ENCODE measurements at places on chromosomes 12 and 14. TPM values are rescaled to one million over a fixed set of nuclear protein-coding genes. Genes with fewer than 3 reads are reported as not detected.

DNA sequence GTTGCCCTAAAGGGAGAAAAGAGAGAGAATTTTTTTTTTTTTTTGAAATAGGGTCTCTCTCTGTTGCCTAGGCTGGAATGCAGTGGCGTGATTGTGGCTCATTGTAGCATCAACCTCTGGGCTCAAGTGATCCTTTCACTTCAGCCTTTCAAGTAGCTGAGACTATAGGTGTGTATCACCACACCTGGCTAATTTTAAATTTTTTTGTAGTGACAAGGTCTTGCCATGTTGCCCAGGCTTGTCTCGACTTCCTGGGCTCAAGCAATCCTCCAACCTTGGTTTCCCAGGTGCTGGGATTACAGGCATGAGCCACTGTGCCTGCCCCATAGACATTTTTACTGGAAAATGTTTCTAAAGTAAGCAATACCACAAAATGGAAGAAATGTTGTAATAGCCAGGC lies 36.8 kb downstream of the YARS2 start:
- DNase-seq = no peak

GRCh38 chr14:78075555-78076277 lies 94.5 kb upstream of the NRXN3 start:
- DNase-seq = no peak

- no peak for DNase-seq
These were observed 139.8 kb downstream of the TSPAN9 start for GRCh38 chr12:3216726-3217682.

GRCh38 chr12:66438601-66439000 lies 136.3 kb downstream of the HELB start:
- DNase-seq = no peak

GRCh38 chr12:7145671-7146070 lies 15.5 kb downstream of the CLSTN3 start:
- no peak for DNase-seq

DNA sequence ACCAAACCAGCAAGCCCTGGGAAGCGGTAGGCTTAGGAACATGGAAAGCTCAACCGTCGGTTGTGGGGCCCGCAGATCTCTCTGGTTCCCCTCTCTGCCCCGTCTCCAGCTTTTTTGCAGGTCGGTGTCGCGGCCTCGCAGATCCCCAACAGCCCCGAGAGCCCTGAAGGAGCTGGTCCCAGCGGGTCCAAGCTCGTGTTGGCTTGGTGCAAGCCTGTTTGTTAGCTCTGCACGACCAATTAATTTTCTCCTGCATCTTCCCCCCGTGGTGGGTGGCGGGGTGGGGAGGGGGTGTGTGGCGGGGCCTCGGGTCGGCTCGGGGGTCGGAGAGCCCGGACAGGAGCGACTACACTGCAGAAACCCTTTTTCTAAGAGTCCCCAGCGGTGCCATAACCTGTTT lies 449 bp upstream of the SLC24A4 start:
- no peak for DNase-seq

Gene PPP2R5E
- 22.6 TPM for total RNA-seq

DNA sequence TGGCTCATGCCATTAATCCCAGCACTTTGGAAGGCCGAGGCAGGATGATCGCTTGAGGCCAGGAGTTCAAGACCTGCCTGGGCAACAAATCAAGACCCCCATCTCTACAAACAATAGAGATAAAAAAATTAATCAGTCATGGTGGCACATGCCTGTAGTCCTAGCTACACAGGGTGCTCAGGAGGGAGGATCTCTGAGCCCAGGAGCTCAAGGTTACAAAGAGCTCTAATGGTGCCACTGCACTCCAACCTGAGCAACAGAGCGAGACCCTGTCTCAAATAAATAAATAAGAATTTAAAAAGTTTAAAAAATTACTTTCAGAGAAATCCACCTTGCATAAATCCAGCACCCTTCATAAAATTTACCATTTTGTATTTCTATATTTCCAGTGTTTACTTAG lies 2.2 kb downstream of the KLRF1 start:
- no peak for DNase-seq

DNA sequence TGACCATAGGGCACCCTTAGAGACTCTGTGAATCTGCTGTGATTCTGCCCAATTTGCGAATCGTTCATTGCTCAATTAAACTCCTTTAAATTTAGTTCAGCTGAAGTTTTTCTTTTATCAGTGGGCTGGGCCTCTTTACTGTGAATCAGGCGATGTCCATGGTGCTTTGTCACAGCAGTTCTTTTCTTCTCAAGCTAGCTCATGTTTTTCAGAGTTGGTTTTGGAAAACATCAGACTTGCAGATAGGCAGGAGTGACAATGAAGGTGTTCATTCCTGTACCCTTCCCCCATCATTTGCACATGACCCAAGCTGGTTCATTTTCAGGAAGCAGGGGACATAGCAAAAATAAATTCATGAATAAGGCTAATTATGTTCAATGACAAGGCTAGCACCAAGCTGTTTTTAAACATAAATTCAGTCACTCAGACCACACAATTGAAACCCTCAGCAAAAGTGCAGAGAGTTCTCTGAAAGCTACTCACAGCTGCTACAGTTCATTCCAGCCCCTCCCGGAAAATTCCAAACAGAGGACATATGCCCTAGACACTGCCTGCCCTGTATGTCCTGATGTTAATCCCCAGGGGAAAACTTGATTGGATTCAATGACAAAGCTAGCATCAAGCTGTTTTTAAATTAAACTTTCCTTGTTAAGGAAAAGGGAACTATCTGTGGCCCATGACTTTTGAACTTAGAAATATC lies 383.3 kb downstream of the C12orf75 start:
- DNase-seq = no peak

Gene KRT86
- total RNA-seq = not detected

Gene PDZRN4
- 24.8 TPM for total RNA-seq

DNA sequence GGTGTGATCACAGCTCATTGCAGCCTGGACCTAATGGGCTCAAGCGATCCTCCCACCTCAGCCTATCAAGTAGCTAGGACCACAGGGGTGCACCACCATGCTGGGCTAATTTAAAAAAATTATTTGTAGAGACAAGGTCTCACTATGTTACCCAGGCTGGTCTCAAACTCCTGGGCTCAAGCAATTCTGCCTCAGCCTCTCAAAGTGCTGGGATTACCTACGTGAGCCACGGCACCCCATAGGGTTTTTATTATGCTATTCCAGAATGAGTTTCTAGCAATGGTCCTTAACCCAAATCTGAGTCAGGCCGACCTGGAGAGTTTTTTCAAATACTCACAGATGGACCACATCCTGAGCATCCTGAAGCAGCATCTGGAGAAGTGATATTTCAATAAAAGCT lies 159.8 kb downstream of the CPNE8 start:
- DNase-seq = no peak

- no peak for DNase-seq
These were observed 36.7 kb upstream of the NKX2-8 start for GRCh38 chr14:36619131-36619530.

GRCh38 chr14:49858383-49858782 lies 5.8 kb upstream of the NEMF start:
- no peak for DNase-seq

DNA sequence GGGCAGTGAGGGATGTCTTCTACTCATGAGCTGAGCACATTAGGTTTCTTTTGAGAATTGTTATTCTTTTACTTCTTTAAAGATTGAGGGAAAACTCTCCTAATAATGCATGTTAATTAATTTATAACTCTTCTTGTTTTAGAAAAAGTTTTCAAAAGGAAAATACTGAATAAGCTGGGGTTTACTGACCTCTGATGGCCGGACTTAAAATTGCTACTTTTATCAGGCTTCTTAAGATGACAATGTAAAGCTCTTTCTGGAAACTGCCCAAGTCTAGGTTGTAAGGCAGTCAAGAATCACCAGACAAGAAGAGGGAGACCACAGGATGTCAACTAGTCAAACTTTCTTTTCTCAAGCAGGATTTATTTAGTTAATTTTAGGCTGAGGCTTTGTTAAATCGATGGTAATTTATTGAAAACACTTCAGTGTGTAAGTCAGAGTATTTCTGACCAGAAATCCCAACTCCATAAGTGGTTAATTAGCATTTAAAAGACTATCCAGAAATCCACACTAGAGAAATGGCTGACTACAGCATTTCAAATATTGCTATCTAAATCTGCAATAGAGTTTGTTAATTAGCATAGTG lies 82.1 kb downstream of the AVPR1A start:
- DNase-seq = no peak

GRCh38 chr14:59320361-59320760 lies 131.9 kb downstream of the DAAM1 start:
- DNase-seq = no peak

Gene PCED1B
- 6.9 TPM for total RNA-seq

Gene TSPAN8
- 2.9 TPM for total RNA-seq

- no peak for DNase-seq
These were observed 2.1 kb downstream of the LTBR start for GRCh38 chr12:6386038-6386437.

DNA sequence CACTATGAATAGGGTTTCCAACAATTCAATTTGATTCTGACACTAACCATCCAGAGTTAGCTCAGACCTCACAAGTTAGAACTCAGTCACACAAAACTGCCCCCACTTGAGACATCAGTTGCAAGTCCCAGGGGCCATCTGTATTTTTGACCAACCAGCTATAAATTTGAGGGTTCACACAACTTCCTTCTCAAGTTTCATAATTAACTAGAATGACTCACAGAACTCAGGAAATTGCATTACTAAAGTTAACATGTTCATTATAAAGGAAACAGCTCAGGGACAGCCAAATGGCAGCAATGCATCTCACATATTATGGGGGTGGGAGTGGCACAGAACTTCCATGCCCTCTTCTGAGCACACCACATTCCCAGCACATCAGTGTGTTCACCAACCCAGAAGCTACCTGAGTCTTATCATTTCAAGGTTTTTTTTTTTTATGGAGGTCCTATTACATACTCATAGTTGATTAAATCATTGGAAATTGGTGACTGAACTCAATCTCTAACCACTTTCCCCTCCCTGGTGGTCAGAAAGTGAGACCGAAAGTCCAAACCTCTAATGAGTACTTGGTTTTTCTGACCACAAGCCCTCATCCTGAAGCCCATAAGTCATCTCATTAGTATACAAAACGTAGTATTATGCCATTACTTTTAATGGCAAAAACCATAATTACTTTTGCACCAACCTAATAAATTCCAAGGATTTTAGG lies 1721.5 kb upstream of the SEL1L start:
- DNase-seq = no peak

DNA sequence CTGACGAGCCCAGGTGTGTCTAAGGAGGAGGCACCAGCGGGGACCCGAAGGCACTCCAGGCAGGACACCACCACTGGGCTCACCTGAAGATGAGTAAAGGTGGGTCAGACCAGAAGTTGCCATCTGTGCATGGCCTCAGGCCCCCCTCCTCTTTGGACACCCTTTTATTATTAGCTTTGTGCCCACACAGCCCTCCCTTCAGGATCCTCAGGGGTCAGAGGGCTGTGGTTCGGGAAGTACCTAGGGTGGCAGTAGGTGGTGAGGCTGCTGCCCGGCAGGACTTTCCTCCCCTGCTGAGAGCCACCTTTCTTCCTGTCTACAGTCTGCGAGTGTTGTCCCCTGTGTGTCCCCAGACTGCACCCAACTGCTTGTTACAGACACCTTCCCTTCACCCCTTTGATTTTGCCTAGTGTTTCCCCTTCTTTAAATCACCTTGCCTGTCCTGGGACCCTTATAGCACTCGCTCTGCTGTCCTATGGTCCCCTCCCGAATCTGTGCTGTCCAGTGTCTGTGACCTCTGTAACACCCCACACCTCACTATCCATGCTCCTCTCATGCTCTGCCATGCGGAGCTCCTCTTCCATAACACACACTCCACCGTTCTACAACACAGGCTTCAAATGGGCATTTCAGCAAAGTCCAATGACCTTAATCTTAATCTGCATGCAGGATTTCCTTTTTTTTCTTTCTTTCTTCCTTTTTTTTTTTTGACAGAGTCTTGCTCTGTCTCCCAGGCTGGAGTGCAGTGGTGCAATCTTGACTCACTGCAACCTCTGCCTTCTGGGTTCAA lies 25.7 kb downstream of the SOAT2 start:
- no peak for DNase-seq

Gene ALG10B
- total RNA-seq = 11.8 TPM

GRCh38 chr14:58540749-58541632 lies 96.8 kb upstream of the DACT1 start:
- no peak for DNase-seq

GRCh38 chr14:94989946-94990345 lies 167.4 kb downstream of the DICER1 start:
- DNase-seq = no peak
